ENCODE measurements at places on chromosomes 3 and 15. TPM values are rescaled to one million over a fixed set of nuclear protein-coding genes. Genes with fewer than 3 reads are reported as not detected.

DNA sequence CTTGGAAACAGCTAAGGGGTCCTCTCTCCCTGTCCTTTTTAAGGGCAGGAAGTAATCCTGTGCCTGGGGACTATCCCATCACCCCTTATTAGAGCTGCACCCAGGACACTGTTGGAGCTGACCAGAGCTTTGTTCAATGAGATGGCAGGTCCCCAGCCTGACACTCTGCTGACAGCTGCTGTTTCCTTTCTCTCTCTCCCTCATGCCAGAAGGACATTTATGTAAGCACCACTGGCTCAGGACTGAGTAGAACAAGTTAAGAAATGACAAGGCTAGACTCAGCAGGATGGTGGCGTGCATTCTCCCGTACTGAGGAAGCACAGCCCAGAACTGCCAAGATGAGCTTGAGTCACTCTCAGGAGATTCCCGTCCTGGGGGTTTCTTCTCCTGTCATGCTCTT lies 17.3 kb downstream of the GJD2 start:
- no peak overlapping the region for H3K27ac ChIP-seq
- no peak overlapping the region for H3K4me3 ChIP-seq
- H3K4me1 ChIP-seq: no peaks in the 10 kb centered on the region
- no peaks in the 10 kb centered on the region for H3K36me3 ChIP-seq

DNA sequence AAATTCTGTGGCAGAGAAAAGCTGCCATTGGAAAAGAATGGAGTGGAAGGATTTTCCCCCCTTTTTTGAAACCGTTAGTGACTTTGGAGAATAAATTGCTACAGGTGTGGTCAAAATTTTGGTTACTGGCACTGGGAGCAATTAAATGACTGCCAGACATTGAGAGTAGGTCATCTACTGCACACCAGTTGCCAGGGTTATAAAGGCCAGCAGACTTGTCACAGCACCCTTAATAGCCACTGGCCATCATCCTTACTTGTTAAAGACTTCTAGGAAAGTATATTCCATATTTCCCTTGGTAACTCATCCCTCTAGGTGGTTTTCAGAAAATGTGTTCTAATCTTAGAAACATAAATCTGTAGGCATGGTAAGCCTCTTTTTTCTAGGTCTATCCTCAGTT lies 8.0 kb downstream of the PIK3CA start:
- H3K36me3 ChIP-seq: no peaks in the 10 kb centered on the region
- no peak overlapping the region for H3K4me3 ChIP-seq
- H3K27ac ChIP-seq: no peak overlapping the region
- H3K4me1 ChIP-seq: no peaks in the 10 kb centered on the region
- no peak for DNase-seq

- H3K4me3 ChIP-seq: no peak overlapping the region
- H3K4me1 ChIP-seq: no peaks in the 10 kb centered on the region
- DNase-seq: no peak
- no peak overlapping the region for H3K27ac ChIP-seq
- H3K36me3 ChIP-seq: no peaks in the 10 kb centered on the region
- H3K27me3 ChIP-seq: no peaks in the 10 kb centered on the region
Measured at GRCh38 chr3:50862221-50862620, 187.5 kb downstream of the DOCK3 start.

ARGFX gene
- total RNA-seq: not detected

- H3K36me3 ChIP-seq: no peaks in the 10 kb centered on the region
- no peak for DNase-seq
- no peaks in the 10 kb centered on the region for H3K27me3 ChIP-seq
- H3K4me1 ChIP-seq: no peaks in the 10 kb centered on the region
- no peak overlapping the region for H3K4me3 ChIP-seq
- H3K27ac ChIP-seq: no peak overlapping the region
Measured at GRCh38 chr3:147987549-147987948, 578.4 kb downstream of the ZIC1 start.

GRCh38 chr3:60250810-60251209 lies 1000.4 kb downstream of the FHIT start:
- H3K27ac ChIP-seq: no peak overlapping the region
- no peaks in the 10 kb centered on the region for H3K4me1 ChIP-seq
- DNase-seq: no peak
- no peak overlapping the region for H3K4me3 ChIP-seq
- H3K36me3 ChIP-seq: no peaks in the 10 kb centered on the region

NME9 gene
- total RNA-seq: 2.3 TPM

CACNA2D3 gene
- total RNA-seq: 1.6 TPM

DNA sequence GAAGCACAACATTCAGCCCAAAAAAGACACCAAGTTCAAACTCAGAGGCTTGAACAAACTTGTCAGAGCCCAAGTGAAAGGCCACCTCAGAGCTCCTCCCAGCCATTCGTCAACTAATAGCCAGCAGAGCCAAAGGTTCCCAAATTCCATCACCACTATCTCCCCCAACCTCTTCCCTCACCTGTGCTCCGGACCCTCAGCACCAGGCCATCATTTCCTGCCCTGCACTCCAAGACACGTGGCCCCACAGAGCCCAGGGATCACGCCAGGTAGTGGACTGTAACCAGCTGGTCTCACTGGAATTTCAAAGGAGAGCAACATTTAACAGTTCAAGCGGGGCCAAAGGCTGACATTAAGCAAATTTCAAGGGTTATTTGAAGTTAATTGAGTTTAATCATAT lies 245.2 kb upstream of the IGF1R start:
- no peak for DNase-seq
- H3K4me1 ChIP-seq: no peaks in the 10 kb centered on the region
- no peak overlapping the region for H3K27ac ChIP-seq
- no peak overlapping the region for H3K4me3 ChIP-seq

RARB gene
- 21.9 TPM for total RNA-seq

DNA sequence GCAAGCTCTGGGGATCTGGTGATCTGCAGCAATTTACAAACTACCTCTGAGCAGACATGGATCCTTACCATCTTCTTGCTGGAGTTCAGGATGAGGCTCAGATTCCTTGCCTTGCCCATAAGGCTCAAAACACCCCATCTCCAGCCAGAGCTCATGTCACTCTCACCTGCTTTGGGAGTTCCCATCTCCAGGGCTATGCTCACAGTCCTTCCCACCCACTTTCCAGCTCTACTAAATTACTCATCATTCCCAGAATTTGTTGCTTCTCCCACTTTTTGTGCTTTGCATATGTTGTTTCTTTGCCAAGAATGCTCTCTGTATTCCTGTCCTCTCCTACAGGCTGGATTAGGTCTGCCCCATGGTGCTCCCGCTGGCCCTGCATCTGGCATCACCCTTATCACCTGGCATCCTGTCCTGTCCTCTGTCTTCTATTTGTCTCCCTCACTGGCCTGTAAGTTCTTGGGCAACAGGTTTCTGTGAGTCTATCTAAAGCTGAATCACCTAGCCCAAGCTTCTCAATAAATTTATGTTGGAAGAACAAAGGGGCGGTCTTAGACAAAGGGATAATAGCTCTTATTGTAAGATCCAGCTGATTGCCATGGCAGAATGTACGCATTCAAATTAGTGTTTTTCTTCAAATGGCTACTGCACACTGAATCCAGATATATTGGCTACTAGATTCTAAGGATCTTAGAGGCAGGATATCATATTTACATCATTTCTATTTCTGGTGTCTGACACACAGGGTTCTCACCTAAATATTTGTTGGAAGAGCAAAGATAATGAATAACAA lies 179.2 kb downstream of the CLSTN2 start:
- DNase-seq: no peak
- H3K27ac ChIP-seq: peak overlapping the region; percentile 14
- peaks cover 5% of the 10 kb centered on the region for H3K4me1 ChIP-seq
- H3K4me3 ChIP-seq: no peak overlapping the region
- no peaks in the 10 kb centered on the region for H3K36me3 ChIP-seq
- no peaks in the 10 kb centered on the region for H3K27me3 ChIP-seq

C3orf85 gene
- not detected for total RNA-seq

- no peak for DNase-seq
- no peak overlapping the region for H3K27ac ChIP-seq
- H3K4me3 ChIP-seq: no peak overlapping the region
- H3K36me3 ChIP-seq: no peaks in the 10 kb centered on the region
- H3K27me3 ChIP-seq: no peaks in the 10 kb centered on the region
- no peaks in the 10 kb centered on the region for H3K4me1 ChIP-seq
Measured at GRCh38 chr3:108342837-108343486, 46.6 kb downstream of the HHLA2 start.

- H3K4me3 ChIP-seq: no peak overlapping the region
- no peaks in the 10 kb centered on the region for H3K4me1 ChIP-seq
- DNase-seq: no peak
- H3K27me3 ChIP-seq: no peaks in the 10 kb centered on the region
- no peaks in the 10 kb centered on the region for H3K36me3 ChIP-seq
Measured at GRCh38 chr15:97456521-97457202, 503.8 kb upstream of the ARRDC4 start.

GRCh38 chr15:35696767-35697231 lies 150.8 kb upstream of the DPH6 start:
- H3K4me1 ChIP-seq: peaks cover 6% of the 10 kb centered on the region
- no peaks in the 10 kb centered on the region for H3K36me3 ChIP-seq
- no peak overlapping the region for H3K4me3 ChIP-seq
- peak; percentile 58 for DNase-seq

GRCh38 chr15:40762919-40763800 lies 708 bp upstream of the GCHFR start:
- H3K4me1 ChIP-seq: peaks cover 8% of the 10 kb centered on the region
- peak overlapping the region; percentile 85 for H3K4me3 ChIP-seq
- no peak for DNase-seq
- no peaks in the 10 kb centered on the region for H3K36me3 ChIP-seq
- H3K27ac ChIP-seq: no peak overlapping the region

DNA sequence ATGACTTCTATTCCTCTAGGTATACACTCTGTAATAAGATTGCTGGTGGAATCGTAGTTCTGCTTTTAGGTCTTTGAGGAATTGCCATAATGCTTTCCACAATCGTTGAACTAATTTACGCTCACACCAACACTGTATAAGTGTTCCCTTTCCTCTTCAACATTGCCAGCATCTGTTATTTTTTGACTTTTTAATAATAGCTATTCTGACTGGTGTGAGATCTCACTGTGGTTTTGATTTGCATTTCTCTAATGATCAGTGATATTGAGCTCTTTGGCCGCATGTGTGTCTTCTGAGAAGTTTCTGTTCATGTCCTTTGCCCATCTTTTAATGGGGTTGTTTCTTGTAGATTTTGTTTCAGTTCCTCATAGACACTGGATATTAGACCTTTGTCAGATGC lies 12.8 kb downstream of the NXPE3 start:
- H3K4me1 ChIP-seq: no peaks in the 10 kb centered on the region
- no peak overlapping the region for H3K4me3 ChIP-seq
- no peak overlapping the region for H3K27ac ChIP-seq
- DNase-seq: no peak
- H3K36me3 ChIP-seq: peaks cover 4% of the 10 kb centered on the region

DNA sequence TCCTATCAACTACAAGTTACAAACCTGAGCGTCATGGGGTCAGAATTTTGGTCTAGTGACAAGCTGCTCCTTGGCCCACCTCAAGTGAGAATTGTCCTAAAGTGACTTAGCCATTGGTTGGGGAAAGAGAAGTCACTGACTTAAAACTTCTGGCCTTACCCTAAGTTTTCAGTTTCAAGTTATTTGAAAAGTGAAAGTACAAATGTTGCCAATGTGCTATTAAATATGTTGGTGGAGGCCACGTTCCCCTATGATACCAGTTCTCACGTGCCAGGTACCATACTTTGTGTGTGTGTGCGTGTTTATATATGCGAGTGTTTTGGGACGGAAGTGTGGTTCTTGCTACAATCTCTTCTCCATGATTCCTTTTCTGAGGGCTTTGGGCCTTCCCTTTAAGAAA lies 22.6 kb upstream of the RASGRP1 start:
- peaks cover 6% of the 10 kb centered on the region for H3K4me1 ChIP-seq
- no peaks in the 10 kb centered on the region for H3K36me3 ChIP-seq
- no peak overlapping the region for H3K27ac ChIP-seq

GRCh38 chr15:66408254-66408653 lies 21.5 kb downstream of the MAP2K1 start:
- peaks cover 22% of the 10 kb centered on the region for H3K36me3 ChIP-seq
- H3K4me1 ChIP-seq: peaks cover 40% of the 10 kb centered on the region
- H3K27me3 ChIP-seq: no peaks in the 10 kb centered on the region
- DNase-seq: no peak
- no peak overlapping the region for H3K27ac ChIP-seq
- no peak overlapping the region for H3K4me3 ChIP-seq

DNA sequence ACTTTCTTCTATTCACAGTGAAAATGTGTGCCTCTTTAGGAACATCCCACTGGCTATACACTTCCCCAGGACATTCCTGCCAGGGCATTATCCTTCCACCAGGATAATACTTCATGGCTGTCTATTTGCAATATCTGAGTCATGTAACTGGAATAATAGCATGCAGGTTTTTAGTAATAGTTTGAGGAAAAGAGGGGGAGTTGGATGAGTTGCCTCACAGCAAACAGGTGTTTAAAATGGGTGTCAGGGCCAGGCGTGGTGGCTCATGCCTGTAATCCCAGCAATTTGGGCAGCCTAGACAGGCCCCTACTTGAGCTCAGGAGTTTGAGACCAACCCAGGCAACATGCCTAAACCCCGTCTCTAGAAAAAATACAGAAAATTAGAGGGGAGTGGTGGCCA lies 585.9 kb downstream of the DIPK2A start:
- H3K36me3 ChIP-seq: no peaks in the 10 kb centered on the region
- no peaks in the 10 kb centered on the region for H3K27me3 ChIP-seq
- H3K4me3 ChIP-seq: no peak overlapping the region

DNA sequence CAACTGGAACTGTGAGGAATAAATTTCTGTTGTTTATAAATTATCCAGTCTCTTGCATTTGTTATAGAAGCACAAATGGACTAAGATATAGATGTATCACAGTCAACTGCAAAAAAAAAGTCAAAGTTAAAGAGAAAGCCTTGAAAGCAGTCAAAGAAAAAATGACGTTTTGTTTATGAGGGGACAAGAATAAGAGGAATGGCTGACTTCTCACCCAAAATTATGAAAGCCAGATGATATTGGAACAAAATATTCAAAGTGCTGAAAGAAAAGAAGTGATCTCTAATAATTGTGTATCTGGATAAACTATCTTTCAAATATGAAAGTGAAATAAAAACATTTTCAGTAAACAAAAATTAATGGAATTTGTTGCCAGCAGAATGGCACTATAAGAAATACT lies 171.8 kb upstream of the IGF1R start:
- no peaks in the 10 kb centered on the region for H3K4me1 ChIP-seq
- H3K4me3 ChIP-seq: no peak overlapping the region
- no peak for DNase-seq
- no peaks in the 10 kb centered on the region for H3K27me3 ChIP-seq

GRCh38 chr3:114685161-114685560 lies 391.3 kb downstream of the TIGIT start:
- H3K27me3 ChIP-seq: no peaks in the 10 kb centered on the region
- H3K4me1 ChIP-seq: no peaks in the 10 kb centered on the region
- DNase-seq: peak; percentile 38
- peak overlapping the region; percentile 51 for H3K27ac ChIP-seq
- H3K4me3 ChIP-seq: no peak overlapping the region

PIERCE2 gene
- total RNA-seq: 3.6 TPM

LTK gene
- total RNA-seq: 0.59 TPM

HDAC11 gene
- total RNA-seq: 17.0 TPM

CFAP100 gene
- 0.66 TPM for total RNA-seq

PHC3 gene
- 27.5 TPM for total RNA-seq

CD86 gene
- not detected for total RNA-seq

DCP1A gene
- total RNA-seq: 26.8 TPM

GRCh38 chr3:21405671-21406667 lies 345.0 kb downstream of the ZNF385D start:
- H3K27me3 ChIP-seq: no peaks in the 10 kb centered on the region
- no peaks in the 10 kb centered on the region for H3K36me3 ChIP-seq
- H3K4me1 ChIP-seq: no peaks in the 10 kb centered on the region
- no peak overlapping the region for H3K27ac ChIP-seq
- DNase-seq: no peak

GRCh38 chr3:270688-271087 lies 74.1 kb downstream of the CHL1 start:
- no peak for DNase-seq
- no peaks in the 10 kb centered on the region for H3K36me3 ChIP-seq
- H3K4me3 ChIP-seq: no peak overlapping the region
- H3K27ac ChIP-seq: no peak overlapping the region
- no peaks in the 10 kb centered on the region for H3K27me3 ChIP-seq

KBTBD13 gene
- not detected for total RNA-seq

Measured in endodermal cell (in vitro differentiated cells).